Activated naive CD4-positive, alpha-beta T cell treated with anti-CD3 and anti-CD28 coated beads, Interleukin-2, amount 50 U/mL, for 72 hours (primary cell): ENCODE measurements at places on chromosomes 1 and 21. TPM values are rescaled to one million over a fixed set of nuclear protein-coding genes. Genes with fewer than 3 reads are reported as not detected.

GRCh38 chr1:48216941-48217340, 5.6 kb upstream of the SLC5A9 start:
- no peak for DNase-seq

DNA sequence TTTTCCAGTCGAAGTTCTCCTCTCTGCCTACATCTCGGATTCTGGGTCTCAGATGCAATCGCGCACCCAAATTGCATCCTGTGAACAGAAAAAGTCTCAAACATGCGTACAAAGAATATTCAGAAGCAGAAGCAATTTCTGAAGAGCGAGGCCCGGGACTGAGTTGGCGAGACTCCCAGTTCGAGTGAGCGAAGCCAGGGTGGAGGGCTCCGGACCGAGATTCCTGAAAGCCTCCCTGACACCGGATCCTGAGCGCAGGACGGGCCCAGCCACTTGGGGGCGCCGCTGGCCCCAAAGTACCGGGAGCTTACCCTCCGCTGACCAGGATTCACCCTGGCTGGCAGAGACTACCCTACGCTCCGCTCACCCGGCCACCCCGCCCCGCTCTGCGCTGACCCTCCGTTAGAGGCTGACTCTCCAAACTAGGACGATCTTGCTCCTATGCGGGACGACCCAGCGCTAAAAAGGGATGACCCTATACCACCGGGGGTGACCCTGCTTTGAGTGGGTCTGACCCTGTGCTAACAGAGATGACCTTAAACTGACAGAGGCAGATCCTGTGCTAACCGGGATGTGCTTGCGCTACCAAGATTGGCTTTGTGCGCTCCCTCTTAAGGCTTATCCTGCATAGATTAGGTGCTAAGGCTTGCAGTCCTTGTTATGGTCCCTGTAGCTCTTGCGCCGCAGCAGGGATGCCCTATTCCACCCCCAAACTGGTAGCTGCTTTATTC, 12.1 kb downstream of the FOXD2 start:
- no peak for DNase-seq

DNA sequence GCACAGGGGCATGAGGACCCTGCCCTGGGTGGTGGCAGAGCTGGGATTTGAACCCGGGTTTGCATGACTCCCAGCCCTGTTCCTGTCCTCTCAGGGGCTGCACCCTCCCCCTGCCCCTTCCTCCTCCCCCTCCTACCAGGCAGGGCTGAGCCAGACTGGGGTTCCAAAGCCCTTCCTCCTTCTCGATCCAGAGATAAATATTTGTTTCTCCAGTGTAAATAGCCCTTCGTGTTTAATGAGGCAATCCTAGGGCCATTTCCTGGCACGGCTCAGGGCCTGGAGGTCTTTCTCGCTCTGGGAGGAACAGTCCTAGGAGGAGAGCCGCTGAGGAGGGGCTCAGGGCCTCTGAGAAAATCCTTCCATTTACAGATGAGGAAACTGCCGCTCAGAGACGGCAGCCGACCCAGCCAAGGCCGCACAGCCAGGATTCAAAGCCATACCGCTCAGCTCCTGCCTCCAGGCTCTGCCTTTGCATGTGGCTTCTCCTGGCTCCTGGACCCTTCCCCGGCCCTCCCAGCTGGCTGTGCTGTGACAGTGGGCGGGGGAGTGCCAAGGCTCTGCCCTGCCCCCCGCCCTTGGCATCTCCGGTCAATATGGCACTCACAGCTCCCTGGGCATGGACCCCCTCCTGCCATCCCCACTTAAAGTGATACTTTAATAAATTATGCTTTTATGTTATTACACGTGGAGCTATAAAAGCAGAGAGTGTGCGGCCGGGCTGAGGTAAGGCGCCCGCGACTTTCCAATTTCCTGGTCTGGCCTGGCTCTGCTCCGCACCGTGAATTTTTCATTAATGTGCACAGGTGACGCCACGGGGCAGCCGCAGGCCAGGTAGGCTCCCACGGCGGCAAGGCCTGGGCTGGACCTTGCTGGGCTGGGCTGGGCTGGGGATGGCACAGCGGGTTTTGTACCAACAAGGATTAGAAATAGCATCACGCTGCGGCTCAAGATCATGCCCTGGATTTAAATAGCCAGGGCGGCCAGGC, 114.7 kb upstream of the WNT4 start:
- DNase-seq = no peak

DNA sequence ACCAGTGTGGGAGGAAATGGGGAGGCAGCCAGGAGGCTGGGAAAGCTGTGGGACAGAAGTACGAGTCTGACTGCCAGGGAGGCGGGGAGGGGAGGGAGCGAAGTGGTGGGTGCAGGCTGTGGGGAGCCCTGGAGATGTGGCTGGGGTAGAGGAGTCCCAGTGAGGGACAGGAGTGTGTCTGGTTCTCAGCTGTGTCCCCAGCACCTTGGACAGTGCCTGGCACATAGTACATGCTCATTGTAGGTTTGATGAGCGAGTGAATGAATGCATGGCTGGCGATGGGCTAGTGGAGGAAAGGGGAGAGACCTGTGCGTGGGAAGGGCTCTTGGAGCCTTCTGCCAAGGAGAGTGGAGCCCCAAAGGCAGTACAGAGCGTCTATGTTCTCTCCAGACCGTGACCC, 104.1 kb downstream of the SIK1 start:
- DNase-seq = no peak

Gene MTF2
- total RNA-seq = 98.7 TPM

Gene OR2T29
- total RNA-seq = not detected

DNA sequence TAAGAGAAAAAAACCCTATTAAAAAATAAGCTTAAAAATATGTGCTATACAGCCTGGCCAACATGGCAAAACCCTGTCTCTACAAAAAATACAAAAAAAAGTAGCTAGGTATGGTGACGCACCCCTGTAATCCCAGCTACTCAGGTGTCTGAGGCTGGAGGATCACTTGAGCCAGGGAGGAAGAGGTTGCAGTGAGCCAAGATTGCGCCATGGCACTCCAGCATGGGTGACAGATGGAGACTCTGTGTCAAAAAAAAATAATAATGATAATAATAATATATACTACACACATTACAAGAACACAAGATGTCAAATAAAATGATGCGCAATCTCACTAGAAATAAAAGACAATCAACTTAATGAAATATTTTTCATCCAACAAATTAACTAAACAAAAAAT, 22.9 kb downstream of the NRDC start:
- no peak for DNase-seq

Gene FAM151A
- not detected for total RNA-seq

GRCh38 chr1:13779930-13780329, 79.9 kb downstream of the PRDM2 start:
- no peak for DNase-seq

DNA sequence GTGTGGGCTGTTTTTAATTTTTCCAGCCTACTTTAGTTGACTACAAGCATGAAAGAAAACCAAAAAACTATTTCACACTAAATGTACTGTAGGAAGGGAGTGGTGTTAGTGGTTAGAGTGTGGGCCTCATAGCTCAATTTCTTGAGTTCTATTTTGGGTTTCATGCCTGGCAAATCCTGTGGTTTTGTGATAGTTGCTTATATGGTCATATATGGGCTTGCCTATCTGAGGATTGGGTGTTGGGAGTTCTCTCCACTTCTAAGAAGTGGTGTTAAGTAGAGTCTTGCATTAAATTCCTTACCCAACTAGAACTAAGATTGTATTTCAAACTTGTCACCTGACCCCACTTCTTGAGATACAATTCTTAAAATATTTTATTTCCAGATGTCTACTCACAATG, 37.8 kb upstream of the COL11A1 start:
- DNase-seq = no peak

Gene RXFP4
- total RNA-seq = not detected

Gene SEMA6C
- 2.8 TPM for total RNA-seq

Gene CHRNB2
- total RNA-seq = 0.09 TPM

- no peak for DNase-seq
Measured at GRCh38 chr1:60102267-60103061, 28.9 kb upstream of the C1orf87 start.

- DNase-seq = no peak
Measured at GRCh38 chr1:5885471-5886139, 106.6 kb downstream of the NPHP4 start.

Gene TRIM17
- total RNA-seq = 0.91 TPM

- DNase-seq = no peak
Measured at GRCh38 chr1:108882837-108883236, 6.1 kb downstream of the GPSM2 start.

Gene MYBPH
- not detected for total RNA-seq

Gene MTARC2
- total RNA-seq = not detected

DNA sequence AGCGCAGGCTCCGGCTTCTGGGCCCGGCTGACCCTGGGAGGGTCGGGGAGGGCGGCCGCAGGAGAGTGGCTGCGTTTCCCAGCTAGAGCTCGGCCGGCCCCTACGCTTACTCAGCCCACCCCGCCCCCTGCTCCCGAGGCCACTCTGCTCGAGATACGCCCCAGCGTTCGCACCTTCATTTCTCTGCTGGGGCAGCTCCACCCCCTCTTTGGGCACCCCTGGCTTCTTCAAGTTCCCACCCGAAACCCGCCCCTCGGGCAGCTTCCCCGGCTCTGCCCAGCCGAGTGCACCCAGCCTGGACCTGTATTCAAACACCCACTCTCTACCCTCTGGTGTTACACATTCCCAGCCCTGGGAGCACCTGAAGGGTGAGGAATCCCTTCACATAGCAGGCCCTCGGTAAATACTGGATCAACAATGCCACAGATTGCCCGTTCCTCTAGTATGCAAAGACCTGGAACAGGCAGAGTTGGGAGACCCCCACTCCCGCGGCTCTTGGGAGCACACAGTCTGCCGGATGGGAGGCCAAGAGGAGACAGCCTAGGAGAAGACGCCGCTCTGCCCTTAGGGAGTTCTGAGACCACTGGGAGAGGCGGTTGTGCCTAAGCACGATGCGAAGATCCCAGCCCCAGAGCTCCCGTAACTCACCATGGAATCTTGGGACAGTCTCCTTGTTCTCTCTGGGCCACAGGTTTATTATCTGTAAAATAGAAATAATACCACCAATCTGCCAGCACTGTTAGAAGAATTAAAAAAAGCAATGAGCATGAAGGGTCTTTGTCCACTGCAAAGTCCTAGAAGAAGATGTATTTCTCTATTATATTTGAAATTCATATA, 566 bp upstream of the PAQR7 start:
- no peak for DNase-seq

GRCh38 chr1:59007820-59008598, 224.2 kb upstream of the JUN start:
- DNase-seq = peak; percentile 35

Gene UTS2
- total RNA-seq = 0.14 TPM

Gene ABCA4
- not detected for total RNA-seq

Gene PGLYRP4
- total RNA-seq = not detected

Gene SPRR3
- not detected for total RNA-seq

Gene HAX1
- 198 TPM for total RNA-seq

Gene CDC42BPA
- 7.3 TPM for total RNA-seq

Gene KCNA3
- total RNA-seq = 9.1 TPM

DNA sequence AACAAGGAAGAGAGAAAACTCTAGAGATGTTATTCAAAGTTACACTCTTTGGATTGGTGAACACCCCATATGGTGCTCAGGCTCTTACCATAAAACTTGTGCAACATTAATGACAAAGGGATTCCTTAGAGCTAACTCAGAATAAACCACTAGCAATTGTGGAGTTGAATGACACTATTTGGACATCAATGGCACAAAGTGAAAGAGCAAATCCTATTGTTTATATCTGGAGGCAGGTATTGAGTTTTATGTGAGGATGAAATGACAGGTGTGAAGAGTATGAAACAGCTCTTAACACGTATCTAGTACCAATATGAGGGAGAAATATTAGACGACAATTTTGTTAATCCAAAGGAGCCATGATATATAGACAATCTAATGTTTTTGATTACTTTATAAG, 584.9 kb upstream of the PBX1 start:
- no peak for DNase-seq

Gene PFKFB2
- total RNA-seq = 3.8 TPM

Gene HEATR1
- 74.0 TPM for total RNA-seq

GRCh38 chr1:164504749-164505148, 54.2 kb upstream of the PBX1 start:
- no peak for DNase-seq

Gene BGLAP
- 9.7 TPM for total RNA-seq

Gene ADGRL2
- total RNA-seq = not detected

GRCh38 chr1:179917601-179918429, 35.7 kb downstream of the TOR1AIP1 start:
- no peak for DNase-seq

DNA sequence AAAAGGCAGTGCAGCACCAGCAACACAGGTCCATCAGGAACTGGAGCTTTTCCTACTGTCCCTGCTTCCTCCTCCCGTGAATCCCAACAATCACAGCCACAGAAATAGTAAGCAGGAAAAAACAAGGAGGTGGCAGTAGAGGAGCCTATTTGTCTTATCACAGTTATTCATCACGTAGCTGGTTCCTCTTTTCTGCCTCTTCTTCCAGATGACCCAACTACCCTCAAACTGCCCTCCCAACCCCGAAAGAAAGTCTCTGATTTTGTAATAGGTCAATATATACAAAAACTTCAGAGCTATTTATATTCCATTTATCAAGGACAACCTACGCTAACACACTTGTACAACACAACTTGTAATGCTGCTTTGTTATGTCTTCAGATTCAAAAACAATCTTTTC, 21.4 kb downstream of the GNB1 start:
- DNase-seq = no peak

DNA sequence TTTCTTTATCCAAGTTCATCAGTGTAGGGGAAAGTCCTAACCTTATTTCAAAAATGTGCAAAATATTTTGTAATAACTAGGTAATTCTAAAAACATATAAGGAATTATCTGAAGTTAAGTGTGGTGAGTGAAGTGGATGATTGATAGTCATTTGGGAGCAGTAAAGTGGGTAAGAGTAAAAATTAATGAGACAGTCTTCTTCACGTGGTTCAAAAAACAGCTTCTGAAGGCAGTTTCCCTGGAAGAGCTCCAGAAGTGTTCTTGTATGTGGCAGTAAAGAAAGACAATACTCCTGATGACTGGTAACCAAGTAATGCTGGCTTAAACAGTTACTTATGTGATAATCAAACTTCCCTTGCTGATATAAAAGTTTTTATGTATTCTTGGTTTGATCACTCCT, 50.3 kb downstream of the LEPR start:
- DNase-seq = no peak

DNA sequence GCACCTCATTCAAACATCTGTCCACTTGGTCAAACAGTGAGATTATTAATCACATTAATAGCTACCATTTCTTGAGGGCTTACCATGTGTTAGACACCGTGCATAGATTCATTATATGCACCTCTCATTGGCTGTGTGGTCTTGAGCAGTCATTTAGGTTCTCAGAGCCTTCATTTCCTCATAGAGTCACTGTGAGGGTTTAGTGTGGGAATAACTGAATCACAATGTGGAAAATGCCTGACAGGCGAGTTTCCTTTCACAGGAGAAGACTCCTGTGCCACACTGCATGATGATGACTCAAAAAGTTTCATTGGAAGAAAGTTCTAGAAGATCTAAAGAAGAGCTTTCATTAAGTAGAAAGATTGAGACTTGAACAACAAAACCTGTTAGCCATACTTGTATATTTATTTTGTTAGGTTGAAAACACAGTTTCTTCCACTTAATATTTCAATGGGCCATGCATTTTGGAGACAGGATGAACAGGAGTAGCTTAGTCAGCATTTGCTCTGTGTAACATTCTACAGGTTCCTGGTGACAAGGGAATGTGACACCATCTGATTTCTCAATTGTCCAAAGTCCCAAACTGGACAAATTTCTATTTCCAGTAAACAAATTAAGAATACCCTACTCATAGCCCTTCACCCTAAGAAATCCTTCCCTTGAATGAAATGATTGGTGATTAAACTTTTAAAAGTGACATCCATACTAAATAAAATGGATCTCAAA, 45.7 kb downstream of the FYB2 start:
- DNase-seq = no peak
